SK-N-DZ (cell line): ENCODE measurements at places on chromosomes 1 and 21.

DNA sequence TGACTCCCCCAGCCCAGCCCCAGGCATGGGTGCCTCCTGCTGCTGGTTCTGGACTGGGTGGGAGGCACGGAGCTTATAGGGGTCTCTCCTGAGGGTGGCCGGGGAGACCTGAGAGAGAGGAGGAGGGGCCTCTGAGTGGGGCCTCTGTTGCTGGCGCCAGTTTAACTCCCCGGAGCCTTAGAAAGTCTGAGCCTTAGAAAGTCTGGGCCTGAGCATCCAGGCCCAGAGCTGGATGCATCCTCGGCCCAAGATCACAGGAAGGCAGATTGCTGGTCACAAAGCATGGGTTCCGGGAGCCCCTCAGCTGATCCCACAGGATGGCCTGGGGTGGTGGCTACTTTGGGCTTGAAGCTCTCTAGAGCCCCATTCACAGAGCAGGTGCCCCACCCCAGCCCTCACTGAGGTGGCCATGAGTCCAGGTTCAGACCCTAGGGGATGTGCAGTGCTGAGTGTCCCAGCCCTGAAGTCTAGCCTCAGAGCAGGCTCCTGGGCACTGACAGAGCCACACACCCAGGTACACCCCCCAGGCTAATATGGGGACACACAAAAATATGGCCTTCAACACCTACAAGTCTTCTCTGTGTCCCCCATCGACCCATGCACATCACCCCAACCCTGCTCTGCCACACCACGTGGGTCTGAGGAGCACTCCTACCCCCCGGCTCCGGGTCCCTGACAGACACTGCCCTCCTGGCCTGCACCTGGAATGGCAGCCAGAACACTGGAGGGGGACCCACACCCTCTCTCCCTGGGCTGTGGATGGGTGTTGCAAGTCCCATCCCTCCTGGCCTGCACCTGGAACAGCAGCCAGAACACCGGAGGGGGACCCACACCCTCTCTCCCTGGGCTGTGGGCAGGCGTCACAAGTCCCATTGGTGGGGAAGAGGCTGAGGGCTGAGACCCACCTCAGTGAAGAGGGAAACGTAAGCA lies 9.7 kb downstream of the PLA2G2F start:
- no peak for DNase-seq

DNA sequence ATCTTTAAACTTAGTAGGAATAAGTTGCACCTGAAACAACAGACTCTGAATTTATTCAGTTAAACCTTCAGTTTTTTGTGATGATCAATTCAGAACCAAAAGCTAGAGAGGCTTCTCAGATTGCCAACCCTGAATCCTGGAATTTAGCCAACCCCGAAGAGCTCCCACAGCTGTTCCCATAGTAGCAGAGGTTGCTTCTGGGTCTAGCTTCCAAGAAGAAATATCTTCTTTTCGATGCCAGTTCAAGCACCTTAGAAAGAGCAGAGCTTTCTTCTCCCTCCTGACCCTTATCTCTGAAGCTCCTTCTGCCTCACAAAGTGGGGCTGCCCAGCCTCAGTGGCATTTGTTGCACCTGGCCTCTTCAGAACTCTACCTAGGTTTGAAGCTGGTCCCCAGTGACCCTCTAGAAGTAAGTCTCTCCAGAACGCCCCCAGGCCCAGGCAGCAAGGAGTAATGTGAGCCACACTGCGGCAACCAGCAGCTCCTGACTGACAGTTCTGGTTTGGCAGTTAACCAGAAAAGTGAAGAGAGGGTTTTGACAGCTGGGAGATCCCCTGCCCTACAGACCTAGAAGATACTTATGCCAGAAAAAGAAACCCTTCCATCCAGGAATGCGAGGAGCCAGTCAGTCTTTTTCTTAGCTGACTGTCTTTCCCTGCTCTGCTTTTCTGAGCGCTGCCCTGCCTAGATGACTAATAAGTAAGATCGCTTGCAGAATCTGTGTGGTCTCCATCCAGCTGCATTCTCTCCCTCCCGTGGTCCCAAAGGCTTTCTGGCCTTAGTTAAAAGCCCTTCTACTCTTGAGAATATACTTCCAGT lies 165.9 kb downstream of the ADGRL4 start:
- peak; percentile 24 for DNase-seq

DNA sequence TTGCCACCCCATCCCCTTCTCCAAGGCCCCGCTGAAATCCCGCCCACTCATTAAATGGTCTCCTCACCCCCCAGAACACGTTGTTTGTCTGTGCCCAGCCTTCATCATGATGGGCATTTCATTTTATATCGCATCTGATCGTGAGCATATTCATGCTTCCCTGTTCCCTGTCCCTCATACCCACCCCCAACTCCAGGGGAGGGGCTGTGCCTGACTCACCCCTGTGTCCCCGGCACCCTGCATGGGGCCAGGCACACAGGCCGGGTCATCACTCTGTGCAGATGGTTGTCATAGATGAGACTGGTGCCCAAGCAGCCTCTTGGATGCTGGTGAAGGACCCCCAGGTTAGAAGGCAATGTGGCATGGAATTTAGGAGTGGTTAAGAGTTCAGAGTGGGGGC lies 11.0 kb downstream of the CAMK2N1 start:
- DNase-seq = no peak

DNA sequence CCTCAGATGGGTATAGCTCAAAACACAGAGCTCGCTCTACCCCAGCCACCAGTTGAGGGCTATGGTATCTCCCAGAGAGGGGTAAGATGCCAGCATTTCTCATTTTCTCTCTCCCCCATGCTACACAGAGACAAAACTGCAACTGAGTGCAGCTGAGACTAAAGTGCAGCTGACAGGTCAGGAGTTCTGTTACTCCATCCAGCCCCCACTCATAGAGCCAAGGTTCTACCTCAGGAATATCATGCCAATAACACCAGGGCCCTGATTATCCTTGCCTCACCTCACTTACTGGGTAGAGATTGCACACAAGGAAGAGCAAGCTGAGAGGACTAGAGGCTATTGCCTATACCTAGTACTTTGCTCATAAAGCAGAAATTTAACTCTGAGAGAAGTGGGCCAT lies 34.6 kb downstream of the DPYD start:
- no peak for DNase-seq

DNA sequence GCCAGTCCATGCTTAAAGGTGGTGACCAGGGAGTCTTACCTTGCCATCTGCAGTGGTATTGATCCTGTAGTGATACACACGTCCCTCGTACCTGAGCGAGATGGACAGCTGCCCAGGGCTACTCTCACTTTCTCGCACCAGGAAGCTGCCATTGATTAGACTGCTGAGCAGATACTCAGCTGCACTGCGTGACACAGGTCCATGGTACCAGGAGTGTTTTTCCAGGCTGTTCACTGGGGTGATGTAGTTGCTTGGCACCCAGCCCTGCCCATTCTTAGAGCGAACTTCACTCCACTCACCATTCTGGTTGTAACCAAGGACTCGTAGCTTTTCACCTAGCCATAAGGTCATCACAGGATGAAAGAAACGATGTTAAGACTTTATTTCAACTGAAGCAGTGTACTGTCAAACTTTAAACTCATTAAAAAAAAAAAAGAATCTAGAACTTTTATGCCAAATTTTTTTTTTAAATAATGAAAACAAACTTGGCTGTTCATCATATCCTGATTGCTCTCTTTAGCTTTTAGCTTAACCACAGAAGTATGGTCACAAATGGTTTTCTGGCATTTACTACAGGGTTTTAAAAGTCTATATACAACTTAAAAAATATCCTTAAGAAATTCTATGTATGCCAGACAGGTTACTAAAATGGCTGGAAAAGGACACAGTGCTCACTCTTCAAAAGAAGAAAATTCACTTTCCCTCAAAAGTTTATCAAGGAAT lies 44.6 kb downstream of the TOR3A start:
- no peak for DNase-seq

DNA sequence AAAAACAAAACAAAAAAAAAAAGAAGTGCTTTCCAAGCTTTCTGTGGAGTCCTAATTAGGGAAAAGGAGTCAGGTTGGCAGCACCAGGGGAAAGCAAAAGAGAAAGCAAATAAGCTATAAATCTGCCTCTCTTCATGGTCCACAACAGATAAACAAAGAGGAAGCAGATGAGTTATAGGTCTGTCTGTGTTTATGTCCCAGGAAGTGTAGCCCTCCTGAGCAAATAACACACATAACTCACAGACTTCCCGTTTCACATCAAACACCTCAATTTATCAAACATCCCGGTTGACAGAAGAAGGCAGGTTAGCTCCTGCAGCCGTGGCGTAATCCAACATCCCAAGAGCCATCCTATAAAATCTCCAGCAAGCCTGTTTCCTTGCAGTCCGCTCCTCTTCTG lies 5.6 kb upstream of the SLC2A5 start:
- no peak for DNase-seq

- DNase-seq = peak; percentile 5
Observed at GRCh38 chr1:165235155-165235776, 121.2 kb downstream of the LMX1A start.

GRCh38 chr21:45154511-45155508 lies 80.4 kb downstream of the ADARB1 start:
- peak; percentile 36 for DNase-seq

- no peak for DNase-seq
Observed at GRCh38 chr1:61348025-61348665, 265.8 kb downstream of the NFIA start.

DNA sequence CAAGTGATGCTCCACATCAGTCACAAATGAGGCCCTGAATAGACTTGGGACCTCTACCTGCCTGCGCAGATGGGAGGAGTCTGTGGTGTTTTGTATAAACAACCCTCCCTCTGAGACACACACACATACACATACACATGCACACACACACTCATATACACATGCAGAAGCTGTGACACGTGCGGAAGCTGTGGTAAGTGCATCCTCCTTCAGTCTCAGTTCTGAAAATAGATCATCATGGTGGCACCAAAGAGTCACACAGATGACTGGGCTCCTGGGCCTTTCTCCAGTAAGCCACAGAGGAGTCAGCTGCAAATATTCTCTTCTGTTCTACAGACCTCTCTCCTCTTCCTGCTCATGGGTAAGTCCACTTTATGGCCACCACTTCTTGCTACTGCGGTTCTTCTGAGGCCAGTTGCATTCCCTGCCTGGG lies at the start of gene LY9:
Gene LY9, plus strand, starts transcription at position 224 of the 433 bp plus-strand sequence. Its CDS starts 14 bp downstream, at position 238.
- DNase-seq = no peak

GRCh38 chr1:156663178-156663577 lies 14.0 kb downstream of the NES start:
- DNase-seq = peak; percentile 62

DNA sequence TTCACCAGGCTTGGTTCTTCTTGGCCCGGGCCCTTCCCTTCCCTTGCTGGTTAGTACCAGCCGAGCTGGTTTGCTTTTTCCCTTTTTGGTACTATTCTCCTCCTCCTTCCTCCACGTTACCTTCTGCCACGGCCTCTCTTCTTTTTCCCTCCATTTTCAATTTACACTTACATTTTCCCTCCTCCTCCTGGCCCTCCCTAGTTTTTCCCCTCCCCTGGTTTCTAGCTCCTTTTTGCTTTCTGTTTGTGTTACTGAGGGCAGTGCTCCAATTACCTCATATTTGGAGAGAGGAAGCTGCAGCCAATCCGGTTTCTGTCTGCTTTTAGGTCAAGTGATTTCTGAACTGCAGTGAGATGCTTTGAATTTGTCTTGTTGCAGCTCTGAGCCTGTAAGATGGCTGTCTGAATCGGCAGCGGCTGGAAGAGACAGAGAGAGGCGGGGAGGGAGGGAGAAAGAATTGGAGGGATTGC lies 63.7 kb downstream of the MACF1 start:
- peak; percentile 22 for DNase-seq

DNA sequence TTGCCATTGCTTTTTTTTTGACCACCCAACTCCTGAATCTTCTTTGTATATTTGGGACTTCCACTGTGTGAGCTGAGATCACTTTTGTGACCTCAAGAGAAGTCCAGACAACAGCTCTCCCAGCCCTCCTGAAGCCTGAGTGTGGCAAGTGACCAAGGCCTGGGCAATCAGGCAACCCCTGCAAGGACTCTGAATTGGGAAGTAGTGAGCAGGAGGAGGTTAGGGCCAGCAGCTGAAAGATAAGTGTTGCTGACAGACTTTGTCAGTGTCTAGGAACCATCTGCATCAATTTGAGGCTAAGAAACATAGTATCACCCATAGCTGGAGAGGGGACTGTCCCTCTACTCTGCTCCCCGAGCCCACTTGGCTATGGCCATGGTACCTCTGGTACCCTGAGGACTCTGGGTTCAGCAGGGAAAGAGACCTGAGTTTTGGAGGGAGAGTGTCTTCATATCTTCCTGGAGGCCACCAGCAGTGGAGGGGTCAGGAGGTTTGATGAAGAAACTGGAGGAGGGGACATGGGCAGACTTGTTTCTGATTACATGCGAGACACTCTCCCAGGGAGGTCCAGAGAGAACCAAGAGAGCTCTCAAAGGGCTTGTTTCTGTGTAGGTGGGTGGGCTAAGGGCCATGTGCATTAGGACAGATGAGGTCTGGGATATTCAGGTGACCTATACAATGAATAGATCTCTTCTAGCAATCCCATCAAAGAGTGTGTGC lies 147.0 kb upstream of the DNAH14 start:
- DNase-seq = no peak

GRCh38 chr1:174397261-174397660 lies 50.5 kb upstream of the GPR52 start:
- no peak for DNase-seq

GRCh38 chr1:243917863-243918565 lies 68.0 kb upstream of the AKT3 start:
- no peak for DNase-seq

DNA sequence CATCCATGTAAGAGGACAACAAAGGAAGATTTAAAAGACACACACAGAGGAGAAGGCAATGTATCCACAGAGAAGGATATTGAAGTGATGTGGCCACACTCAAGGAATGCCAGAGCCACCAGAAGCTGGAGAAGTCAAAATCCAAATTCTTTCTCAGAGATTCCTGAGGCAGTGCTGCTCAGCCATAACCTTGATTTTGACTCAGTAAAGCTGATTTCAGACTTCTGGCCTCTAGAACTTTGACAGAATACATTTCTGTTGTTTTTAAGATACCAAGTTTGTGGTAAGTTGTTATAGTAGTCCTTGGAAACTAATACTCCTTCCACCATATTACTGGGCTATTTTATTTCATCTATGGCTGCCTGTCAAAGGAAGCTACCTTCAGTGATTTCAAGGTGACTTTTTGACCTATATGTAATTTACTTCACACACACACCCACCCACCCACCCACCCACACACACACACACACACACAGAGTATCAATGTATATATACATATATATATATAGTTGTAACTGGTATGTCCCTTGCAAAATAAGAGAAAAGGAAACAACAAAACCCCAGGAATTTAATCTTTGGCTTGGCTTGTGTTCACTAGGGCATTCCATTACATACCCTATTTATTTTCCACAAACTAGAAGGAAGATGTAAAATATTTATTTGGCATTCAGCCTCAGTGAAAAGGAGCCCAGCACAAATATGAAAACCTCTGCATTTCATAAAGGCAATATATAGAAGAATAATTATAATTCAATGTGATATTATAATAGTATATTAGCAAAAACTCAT lies 142.1 kb upstream of the PTGFR start:
- DNase-seq = no peak

- DNase-seq = peak; percentile 35
Observed at GRCh38 chr1:201025571-201026002, 2.1 kb upstream of the KIF21B start.

DNA sequence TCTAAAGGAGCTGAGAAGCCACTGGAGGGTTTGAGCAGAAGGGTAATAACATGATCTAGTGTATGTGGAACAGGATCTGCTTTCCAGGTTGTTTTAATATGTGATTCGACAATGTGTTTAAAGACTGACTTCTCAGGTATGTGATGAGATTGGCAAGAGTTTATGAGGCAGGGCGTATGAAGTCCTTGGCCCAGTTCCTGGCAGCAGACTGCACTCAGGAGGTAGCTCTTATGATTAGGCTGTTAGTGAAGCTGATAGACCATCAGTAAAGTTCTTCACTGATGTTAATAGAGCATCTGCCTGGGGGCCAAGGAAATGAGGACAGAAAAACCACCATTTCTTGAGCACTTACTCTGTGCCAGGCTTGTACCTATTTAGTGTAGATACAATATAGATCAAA lies 41.9 kb upstream of the SERBP1 start:
- no peak for DNase-seq
